ENCODE measurements at places on chromosomes 11 and 22.

GRCh38 chr22:29184849-29185490, 20.7 kb upstream of the EMID1 start:
- DNase-seq, result no peak

DNA sequence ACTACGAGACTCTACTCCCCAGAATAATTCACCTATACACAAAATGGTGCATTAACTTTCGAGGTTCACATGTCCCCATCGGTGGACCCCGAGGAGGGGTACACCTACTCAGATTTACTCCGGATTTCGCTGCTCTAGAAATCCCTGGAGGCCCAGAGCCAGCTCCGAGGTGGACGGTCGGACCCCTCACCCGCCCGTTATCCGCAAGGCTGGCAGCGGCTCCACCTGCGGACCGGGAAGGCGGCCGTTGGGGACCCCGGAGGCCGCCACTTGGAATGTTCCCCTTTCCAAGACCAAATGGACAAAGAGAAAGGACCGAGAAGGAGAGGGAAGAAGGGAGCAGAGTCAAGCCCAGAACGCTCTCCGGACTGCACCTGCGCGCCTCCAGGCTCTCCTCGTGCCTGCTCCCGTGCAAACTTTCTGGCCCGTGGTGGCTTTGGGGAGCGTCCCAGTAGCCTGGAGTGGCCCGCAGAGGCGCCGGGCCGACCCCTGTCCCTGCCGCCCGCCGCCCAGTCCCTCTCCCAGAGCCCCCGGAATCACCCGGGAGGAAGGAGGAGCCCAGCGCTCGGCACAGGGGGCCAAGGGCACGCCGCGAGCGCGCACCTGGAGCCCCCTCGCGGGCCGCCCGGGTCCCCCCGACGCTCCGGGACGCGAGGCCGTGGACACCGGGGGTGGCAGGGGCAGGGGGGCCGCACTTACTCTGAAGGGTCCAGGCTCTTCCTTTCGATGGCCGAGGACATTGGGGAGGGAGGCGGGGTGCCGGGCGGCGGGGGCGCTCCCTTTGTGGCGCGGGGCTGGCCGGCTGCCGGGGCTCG, 23.0 kb downstream of the LMO2 start:
- no peak for DNase-seq

DNA sequence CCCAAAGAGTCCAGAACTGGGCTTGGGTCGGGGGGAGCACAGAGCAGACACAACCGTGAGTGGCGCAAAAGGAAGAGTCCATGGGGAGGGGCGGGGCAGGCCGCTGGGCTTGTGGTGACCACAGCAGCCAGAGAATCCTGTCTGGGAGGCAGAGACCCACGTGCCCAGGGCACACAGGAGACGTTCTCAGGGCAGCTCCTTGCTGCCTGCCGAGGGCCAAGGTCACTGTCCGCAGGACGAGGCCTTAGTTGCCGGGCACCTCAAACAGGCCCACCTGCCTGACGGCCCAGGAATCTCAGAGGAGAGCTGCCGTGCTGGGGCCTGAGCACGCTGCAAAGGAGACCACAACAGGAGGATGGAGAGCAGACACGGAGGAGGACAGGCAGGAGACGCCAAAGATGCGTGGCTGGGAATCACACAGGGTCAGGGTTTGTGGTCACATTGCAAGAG, 87.8 kb downstream of the MYEOV start:
- no peak for DNase-seq

DNA sequence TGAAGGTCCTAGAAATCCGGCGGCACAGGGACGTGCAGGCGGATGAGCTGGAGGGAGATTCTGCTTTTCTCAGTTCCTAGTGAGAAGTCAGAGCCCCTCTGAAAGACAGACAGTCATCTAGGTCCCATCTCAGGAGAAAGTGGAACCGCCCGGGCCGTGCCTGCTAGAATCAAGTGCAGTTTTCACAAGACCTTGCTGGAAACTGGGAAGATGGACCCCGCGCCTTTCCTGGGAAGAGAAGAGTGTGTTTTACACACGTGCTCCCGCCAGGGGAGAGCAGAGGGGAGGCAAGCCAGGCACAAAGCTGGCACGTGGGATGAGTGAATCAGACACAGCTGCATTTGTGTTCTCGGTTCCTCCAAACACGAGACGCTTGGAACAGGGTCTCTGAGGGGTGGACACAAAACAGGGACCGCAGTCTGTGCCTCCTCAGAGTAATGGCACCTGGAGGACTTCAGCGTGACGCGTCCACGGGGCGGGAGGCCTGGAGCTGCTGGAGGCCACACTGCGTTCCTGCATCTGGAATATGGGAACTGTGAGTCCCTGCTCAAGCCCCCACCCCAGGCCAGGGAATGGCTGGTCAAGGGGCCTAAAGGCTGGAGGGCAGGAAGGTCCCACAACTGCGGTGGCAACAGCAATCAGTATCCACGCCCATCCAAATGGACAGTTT, 218.3 kb downstream of the BRD1 start:
- no peak for DNase-seq

All from stimulated activated CD4-positive, alpha-beta T cell treated with anti-CD3 and anti-CD28 coated beads, Interleukin-1b, Interleukin-23, amount 100 ng/mL, for 1 hour (primary cell).